ENCODE measurements at places on chromosomes 11 and 22.

DNA sequence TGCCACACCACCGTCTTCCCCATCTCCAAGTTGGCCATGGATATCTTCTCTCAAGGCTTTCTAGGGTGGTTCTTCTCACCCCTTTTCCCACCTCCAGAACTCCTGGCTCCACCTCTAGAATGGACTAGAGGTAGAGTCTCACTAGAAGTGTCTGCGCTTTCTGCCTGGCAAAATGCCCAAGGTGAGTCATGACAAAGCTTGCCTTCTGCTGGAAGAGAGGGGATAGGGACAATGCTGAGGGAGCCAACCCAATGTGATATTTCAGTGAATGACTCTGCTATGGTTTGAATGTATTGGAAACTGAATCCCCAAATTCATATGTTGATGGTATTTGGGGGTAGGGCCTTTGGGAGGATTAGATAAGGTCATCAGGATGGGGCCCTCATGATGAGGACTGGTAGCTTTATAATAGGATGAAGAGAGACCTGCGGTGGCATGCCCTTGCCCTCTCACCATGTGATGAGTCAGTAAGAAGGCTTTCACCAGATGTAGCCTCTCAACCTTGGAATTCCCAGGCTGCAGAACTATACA, 4.1 kb upstream of the CD82 start:
- peak; percentile 46 for DNase-seq

GRCh38 chr22:29030618-29031226, 30.9 kb downstream of the C22orf31 start:
- peak; percentile 71 for DNase-seq

GRCh38 chr11:108871152-108871551, 206.3 kb downstream of the DDX10 start:
- peak; percentile 73 for DNase-seq

DNA sequence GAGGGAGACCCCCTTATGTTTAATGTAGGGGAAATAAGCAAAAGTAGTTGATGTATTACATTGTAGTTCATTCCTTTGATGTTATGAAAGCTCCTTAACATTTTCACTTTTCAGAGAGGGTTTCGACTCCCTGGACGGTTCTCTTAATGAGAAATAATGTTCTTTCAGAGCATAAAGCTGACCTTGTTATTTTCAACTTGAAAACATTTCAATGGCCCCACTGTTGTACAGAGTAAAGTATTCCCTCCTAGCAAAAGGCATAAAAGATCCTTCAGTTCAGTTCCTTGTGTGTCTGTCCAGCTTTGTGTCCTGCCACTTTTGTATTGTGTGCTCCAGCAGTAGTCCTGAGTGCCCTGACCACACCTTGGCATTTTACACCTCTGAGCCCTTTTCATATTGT, 63.9 kb downstream of the UVRAG start:
- DNase-seq, result no peak

GRCh38 chr11:5713695-5714094, 22.6 kb upstream of the OR56B1 start:
- no peak for DNase-seq

DNA sequence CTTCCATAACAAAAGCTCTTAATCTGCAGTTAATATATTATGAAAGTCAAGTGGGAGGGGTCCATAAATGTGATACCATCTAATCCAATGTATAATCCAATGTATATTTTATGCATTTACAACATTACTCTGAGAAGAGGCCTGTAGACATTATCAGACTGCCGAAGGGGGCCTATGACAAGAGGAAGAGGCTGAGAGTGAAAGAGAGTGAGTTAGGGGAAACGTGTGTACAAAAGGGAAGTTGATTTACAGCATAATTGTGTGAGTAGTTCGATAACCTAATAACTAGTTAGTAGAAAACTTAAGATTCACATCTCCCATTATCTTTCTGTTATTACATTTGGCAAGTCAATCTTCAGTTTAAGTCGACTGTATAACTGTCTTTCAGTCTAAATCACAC, 86.6 kb downstream of the DDX10 start:
- DNase-seq, result no peak

GRCh38 chr11:118277312-118277711, 13.2 kb upstream of the MPZL2 start:
- peak; percentile 9 for DNase-seq

GRCh38 chr11:66579017-66579606, 10.7 kb upstream of the CTSF start:
- DNase-seq, result peak; percentile 65

- DNase-seq, result no peak
Observed at GRCh38 chr11:83132191-83132590, 24.7 kb upstream of the PCF11 start.

- DNase-seq, result no peak
Observed at GRCh38 chr22:41338614-41339212, 37.4 kb downstream of the ZC3H7B start.

DNA sequence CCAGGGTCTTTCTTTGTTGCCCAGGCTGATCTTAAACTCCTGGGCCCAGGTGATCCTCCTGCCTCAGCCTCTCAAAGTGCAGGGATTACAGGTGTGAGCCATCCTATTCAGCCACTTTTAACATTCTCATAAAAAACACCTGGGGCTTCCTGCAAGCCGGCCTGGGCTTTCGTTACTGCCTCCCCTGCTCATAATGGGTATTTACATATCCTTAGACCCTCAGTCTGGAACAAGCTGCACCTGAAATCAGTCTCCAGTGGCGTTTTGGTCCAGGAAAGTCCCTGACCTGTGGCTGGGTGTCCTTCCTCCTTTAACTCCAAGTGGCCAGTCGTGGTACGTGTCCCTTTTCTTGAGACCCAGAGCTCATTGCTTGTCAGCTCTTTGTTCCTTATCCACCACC, 320.7 kb downstream of the TMEM135 start:
- no peak for DNase-seq

DNA sequence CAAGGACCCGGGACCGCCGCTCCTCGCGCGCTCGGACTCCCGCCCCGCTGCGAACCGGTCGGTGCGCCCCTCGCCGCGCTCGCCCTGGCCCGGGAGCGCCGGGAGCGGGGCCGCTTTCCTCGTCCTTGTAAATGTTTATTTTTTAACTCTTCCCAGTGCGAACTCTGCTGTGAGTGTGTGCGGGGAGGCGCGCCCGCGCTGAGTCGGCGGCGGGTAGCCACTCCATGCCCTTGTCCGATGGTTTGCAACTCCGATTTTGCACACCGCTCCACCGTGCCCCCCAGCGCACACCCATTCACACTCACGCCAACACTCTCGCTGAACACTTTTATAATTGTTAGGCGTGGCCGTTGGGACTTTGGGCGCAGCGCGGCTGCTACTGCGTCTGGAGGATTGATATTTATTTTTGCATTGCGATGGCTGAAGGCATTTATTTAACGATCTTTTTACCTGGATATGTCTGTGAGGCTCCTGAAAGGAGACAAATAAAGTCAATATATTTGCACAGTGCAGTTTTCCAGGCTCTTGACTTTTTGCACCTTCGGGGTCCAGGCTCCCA, 1.0 kb downstream of the C11orf96 start:
- no peak for DNase-seq

DNA sequence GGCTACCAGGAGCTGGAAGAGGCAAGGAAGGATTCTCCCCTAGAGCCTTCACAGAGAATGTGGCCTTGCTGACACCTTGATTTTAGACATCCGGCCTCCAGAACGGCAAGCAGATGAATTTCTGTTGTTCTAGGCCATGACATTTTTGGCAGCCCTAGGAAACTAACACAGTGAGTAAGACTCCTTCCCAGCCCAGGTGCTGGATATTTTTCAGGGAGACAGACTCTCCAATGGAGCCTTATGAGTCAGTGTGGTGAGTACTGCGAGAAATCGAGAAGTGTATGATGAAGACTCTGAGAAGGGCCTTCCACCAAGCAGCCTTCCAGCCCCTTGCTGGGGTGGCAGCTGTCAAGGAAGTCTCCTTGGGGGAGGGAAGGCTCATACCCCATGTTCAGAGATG, 114.4 kb downstream of the OSBP2 start:
- DNase-seq, result peak; percentile 34

DNA sequence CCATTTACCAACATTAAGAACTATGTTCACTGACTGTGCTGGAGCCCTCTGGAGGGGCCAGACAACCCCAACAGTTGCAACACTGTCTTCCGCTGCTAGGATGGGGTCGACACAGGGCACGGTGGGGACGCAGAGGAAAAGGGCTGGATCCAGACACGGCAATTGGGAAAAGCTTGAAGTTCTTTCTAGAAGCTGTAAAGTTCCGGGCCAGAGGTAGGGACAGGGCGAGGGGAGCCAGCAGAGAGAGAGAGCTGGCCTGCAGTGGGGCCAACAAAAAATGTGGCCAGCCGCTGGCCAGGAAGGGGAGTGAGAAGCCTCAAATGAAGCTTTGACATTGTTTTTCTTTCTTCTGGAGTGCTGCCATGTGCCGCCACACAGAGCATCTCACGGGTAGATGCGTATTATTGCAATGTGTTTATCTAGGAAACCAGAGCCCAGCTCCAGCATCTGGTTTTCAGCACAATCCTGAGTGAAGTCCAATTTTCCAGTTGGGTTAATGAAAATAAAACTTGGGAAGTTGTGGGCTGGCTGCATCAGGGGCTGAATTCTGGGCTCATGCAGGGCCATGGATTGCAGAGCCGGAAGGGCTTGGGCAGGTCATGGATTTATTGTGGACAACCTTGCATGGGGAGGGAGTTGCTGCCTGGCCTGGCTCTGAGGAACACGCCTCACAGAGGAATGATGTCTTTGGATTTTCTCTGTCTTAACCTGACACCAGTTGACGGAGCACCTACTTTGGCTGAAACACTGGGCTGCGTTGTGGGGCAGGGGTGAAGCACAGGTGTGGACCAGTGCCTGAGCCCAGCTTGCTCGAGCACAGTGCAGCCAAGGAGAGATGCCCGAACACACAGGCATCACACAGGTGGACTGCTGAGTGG, 67.6 kb upstream of the AMPD3 start:
- peak; percentile 87 for DNase-seq

DNA sequence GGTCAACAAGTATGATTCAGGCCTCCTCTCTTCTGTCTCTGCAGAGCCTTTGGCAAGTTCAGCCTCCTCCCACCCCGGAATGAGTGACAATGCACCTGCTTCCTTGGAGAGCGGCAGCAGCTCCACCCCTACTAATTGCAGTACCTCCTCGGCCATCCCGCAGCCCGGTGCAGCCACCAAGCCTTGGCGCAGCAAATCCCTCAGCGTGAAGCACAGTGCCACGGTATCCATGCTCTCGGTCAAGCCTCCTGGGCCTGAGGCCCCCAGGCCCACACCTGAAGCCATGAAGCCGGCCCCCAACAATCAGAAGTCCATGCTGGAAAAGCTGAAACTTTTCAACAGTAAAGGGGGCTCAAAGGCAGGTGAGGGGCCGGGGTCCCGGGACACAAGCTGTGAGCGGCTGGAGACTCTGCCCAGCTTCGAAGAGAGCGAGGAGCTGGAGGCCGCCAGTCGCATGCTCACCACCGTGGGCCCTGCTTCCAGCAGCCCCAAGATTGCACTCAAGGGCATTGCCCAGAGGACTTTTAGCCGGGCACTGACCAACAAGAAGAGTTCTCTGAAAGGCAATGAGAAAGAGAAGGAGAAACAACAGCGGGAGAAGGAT, 220.6 kb downstream of the NAV2 start:
- DNase-seq, result no peak

DNA sequence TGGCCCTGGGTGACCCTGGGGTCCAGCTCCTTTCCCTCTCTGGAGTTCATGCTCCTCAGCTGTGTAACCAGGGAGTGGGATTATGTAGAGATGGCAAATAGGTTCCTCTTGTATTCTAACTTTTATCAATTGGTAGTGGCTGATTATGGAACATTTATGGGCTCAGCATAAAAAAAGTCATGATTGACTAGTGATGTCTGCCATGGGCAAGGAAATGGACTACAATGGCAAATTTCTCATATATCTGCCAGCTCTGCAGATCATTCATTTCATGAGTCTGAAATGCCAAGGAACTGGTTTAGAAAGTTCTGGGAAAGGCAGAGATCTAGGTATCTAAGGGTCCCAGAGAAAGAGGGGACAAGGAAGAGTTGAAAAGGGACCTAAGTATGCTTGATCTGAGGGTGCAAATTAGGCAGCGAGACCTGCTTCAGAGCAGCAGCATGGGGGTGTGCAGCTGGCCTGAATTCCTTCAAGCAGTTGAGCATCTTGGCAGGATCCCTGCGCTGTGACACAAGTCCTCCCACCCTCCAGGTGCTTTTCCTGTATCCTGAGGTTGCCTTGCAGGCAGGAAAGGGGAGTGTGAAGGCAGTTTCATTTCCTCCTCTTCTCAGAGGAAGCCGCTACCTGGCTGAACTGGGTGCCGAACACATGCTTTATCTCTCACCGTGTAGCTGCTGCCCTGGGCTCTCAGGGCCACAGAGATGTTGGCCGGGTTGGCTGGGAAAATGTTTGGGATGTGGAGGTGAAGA, 10.4 kb downstream of the SLC15A3 start:
- no peak for DNase-seq

GRCh38 chr11:60155931-60156330, 27.0 kb downstream of the MS4A6A start:
- no peak for DNase-seq

DNA sequence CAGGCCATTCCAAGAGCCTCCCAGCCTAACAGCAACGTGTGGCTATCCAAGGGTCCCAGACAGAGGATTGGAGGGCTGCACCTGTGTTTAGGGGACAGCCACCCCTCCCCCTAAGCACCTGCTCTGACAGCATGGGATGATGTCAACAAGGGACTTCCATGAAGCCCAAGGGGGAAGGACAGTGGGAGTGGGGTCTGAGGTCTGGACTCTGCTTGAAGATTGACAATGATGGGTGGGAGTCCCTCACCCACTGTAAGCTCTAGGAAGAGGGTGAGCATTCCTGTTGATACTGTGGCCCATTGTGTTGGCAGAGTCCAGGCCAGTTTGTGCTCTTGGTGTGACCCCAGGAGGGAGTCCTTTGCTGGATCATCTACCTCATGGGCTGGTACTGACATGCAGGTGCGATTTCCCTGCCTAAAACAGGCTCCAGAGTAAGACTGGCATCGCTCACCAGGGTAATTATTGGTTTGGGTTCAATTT, 46.9 kb upstream of the TUB start:
- DNase-seq, result no peak

GRCh38 chr11:28464252-28464867, 356.2 kb downstream of the METTL15 start:
- DNase-seq, result peak; percentile 18

DNA sequence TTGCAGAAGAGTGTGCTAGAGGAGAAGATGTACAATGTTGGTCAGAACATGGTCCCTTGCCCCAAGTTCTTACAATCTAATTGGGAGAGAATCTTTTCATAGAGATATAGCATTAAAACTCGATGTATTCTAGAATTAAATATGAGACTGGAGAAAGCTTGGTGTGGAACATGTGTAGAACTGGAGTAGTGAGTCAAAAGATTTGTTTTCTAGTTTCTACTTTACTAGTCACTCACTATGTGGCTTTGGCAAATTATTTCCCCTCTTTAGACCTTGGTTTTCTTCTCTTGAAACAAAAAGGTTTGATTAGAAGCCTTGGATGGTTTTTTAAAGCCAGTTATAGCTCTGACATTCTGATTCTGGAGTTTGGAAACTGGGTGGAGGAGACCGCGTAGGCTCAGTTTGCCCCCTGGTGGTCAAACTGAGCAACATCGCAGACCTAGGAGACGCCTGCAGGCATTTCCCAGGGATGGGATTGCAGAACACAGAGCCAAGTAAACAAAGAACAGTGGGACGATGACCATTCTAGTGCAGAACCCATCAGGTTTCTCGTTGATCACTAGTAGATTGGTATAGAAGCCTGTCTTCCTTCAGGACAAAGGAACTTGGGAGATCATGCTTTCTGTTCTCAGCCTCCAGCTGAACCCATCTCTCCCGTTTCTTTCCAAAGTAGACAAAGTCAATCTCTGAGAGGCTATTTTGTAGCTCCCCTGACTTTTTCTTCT, 8.5 kb upstream of the CHRDL2 start:
- peak; percentile 65 for DNase-seq

- DNase-seq, result no peak
Observed at GRCh38 chr11:17581732-17582053, 34.6 kb downstream of the OTOG start.
